ENCODE measurements at places on chromosomes 3 and 15.

DNA sequence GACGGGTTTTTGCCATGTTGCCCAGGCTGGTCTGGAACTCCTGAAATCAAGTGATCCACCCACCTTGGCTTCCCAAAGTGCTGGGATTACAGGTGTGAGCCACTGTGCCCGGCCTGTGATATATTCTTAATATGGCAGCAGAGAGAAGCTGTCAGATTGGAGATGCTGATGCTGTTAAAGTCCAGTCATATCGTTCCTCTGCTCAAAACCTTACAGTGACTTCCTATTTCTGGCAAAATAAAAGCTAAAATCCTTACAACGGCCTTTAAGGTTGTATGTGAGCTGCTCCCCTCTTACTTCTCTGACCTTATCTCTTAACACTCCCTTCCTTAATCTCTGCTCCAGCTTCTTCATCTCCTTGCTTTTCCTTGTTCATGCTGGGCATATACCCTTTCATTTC lies 26.6 kb upstream of the MGA start:
- H3K27me3 ChIP-seq, result peaks cover 3% of the 10 kb centered on the region
- H3K4me1 ChIP-seq, result peaks cover 36% of the 10 kb centered on the region
- H3K36me3 ChIP-seq, result no peaks in the 10 kb centered on the region
- DNase-seq, result no peak

- H3K36me3 ChIP-seq, result peaks cover 10% of the 10 kb centered on the region
- peaks cover 22% of the 10 kb centered on the region for H3K27me3 ChIP-seq
- H3K4me3 ChIP-seq, result no peak overlapping the region
Observed at GRCh38 chr3:48436477-48436787, 3.5 kb downstream of the CCDC51 start.

- no peak overlapping the region for H3K4me3 ChIP-seq
- H3K36me3 ChIP-seq, result no peaks in the 10 kb centered on the region
- H3K27me3 ChIP-seq, result peaks cover 1% of the 10 kb centered on the region
- no peak overlapping the region for H3K27ac ChIP-seq
- no peaks in the 10 kb centered on the region for H3K4me1 ChIP-seq
- DNase-seq, result no peak
Observed at GRCh38 chr3:60250206-60250605, 1001.0 kb downstream of the FHIT start.

DNA sequence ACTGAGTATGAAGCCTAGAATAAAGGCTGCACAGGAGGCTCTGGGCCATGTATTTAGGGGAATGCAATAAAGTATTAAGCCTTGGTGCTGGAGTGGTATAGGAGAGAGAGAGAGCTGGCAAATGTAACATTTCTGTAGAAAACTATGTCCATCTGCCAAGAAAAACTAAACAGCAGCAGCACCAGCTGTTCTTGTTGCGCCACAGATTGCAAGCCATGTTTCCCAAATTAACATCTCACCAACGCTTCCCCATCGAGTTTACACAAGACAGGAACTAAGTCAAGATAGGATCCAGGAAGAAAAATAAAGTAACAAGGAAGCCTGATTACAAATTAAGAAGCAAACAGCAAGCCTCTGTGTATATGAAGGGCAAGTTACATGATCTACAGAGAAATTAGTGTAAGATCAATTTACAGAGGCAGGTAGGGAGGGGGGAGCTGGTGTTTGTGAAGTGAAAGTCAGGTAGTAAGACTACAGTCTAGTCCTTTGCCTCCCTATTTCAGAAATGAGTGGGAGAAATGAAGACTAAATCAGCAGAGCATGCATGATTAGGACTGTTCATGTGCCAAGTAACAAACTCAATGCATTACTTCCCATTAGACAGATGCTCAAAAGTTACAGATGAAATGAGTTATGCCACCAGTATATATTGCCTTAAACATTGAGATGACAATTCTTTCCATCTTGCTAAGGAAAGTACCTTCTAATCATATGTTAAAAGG lies 900.5 kb downstream of the EPHA3 start:
- H3K27me3 ChIP-seq, result peaks cover 3% of the 10 kb centered on the region
- H3K27ac ChIP-seq, result no peak overlapping the region
- H3K4me3 ChIP-seq, result no peak overlapping the region
- peaks cover 3% of the 10 kb centered on the region for H3K36me3 ChIP-seq
- peaks cover 7% of the 10 kb centered on the region for H3K4me1 ChIP-seq
- DNase-seq, result no peak

DNA sequence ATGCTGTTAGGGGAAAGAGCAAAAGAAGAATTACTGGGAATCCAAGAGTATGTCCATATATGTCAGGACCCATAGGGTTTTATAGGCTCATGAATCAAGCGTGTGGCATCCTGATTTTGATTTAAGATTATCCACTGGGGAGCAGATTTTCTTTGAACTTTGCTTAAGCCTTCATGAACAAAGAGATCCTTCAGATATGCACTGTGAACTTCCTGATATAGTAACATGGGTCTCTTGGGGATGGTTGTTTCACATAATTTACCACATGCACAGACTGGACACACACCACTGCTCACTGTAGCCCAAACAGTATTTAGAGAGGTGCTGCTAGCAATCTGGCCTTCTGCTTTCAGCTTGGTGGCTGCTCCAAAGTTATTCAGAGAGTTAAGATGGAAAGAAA lies 200.9 kb upstream of the ZPLD1 start:
- H3K36me3 ChIP-seq, result no peaks in the 10 kb centered on the region
- no peak overlapping the region for H3K4me3 ChIP-seq

GRCh38 chr15:59993950-59994401 lies 10.1 kb upstream of the FOXB1 start:
- no peaks in the 10 kb centered on the region for H3K36me3 ChIP-seq
- H3K4me3 ChIP-seq, result peak overlapping the region; percentile 85
- H3K27ac ChIP-seq, result no peak overlapping the region
- peaks cover 60% of the 10 kb centered on the region for H3K4me1 ChIP-seq

DNA sequence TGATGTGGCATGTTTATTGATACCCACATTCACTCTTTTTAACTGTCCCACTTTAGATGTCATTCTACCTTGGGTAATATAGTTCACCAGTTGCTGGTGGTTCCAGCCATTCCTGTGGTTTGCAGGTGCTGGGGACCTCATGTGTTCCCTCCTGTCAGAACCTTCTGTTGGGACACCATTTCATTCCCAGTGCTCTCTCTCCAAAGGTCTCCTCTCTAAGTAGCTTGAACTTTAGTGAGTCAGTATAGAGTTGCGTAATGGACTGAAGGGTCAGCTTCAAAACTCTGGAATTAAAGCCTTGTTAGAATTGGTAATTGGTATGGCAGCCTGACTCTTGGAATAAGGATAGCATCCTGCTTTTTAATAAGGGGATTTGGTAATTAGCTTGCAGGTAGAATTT lies 108.5 kb downstream of the PLCL2 start:
- H3K27me3 ChIP-seq, result peaks cover 2% of the 10 kb centered on the region
- H3K4me3 ChIP-seq, result no peak overlapping the region
- DNase-seq, result no peak
- H3K36me3 ChIP-seq, result no peaks in the 10 kb centered on the region

DNA sequence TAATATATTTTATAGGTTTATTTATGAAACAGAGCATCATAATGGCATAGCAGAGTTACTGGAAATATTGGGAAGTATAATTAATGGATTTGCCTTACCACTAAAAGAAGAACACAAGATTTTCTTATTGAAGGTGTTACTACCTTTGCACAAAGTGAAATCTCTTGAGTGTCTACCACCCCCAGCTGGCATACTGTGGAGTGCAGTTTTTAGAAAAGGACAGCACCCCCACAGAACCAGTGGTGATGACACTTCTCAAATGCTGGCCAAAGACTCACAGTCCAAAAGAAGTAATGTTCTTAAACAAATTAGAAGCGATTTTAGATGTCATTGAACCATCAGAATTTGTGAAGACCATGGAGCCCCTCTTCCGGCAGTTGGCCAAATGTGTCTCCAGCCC lies 58.1 kb downstream of the DNAH1 start:
- peaks cover 11% of the 10 kb centered on the region for H3K27me3 ChIP-seq
- no peak for DNase-seq
- no peak overlapping the region for H3K27ac ChIP-seq
- no peak overlapping the region for H3K4me3 ChIP-seq

DNA sequence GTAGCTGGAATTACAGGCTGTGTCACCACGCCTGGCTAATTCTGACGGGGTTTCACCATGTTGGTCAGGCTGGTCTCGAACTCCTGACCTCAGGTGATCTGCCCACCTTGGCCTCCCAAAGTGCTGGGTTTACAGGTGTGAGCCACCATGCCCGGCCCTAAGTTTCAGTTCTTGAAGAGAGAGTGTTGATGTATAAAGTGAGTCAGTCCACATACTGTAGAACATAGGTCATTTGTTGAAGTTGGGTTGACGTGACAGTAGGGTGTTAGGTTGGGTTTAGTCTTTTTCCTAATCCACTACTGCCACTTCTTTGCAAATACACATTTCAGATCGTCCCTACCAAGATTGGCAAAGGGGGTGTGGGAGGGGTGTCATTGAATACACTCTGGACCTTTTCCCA lies 15.2 kb downstream of the DNAJC19 start:
- peaks cover 4% of the 10 kb centered on the region for H3K36me3 ChIP-seq
- H3K4me3 ChIP-seq, result no peak overlapping the region
- H3K27me3 ChIP-seq, result no peaks in the 10 kb centered on the region
- no peak for DNase-seq

- peaks cover 7% of the 10 kb centered on the region for H3K27me3 ChIP-seq
- DNase-seq, result no peak
- peaks cover 12% of the 10 kb centered on the region for H3K36me3 ChIP-seq
Observed at GRCh38 chr15:90043530-90044010, 42.4 kb downstream of the ZNF710 start.

GRCh38 chr3:196989721-196990262 lies 21.2 kb upstream of the PIGZ start:
- DNase-seq, result no peak
- H3K4me1 ChIP-seq, result peaks cover 13% of the 10 kb centered on the region
- H3K4me3 ChIP-seq, result no peak overlapping the region
- no peaks in the 10 kb centered on the region for H3K36me3 ChIP-seq
- H3K27me3 ChIP-seq, result peaks cover 9% of the 10 kb centered on the region

DNA sequence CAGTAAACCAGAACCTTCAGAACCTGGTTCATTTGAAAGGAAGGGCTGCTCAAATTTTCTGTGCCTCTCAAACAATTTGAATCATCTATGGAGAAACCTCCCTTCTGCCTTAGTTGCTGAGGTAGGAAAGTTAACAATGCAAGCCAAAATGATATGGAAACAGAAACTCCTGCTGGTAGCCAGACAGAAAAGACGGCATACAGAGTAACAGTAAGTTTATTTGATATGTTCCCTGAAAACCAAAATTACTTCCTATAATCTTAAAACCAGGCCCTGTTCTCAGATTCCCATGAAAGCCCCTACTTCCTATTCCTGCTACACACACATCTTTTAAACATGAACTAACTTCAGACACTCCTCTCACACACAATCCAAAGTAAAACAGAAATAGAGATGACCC lies 86.2 kb downstream of the TBC1D5 start:
- H3K4me3 ChIP-seq, result no peak overlapping the region
- H3K36me3 ChIP-seq, result no peaks in the 10 kb centered on the region
- H3K4me1 ChIP-seq, result peaks cover 4% of the 10 kb centered on the region
- no peak overlapping the region for H3K27ac ChIP-seq

DNA sequence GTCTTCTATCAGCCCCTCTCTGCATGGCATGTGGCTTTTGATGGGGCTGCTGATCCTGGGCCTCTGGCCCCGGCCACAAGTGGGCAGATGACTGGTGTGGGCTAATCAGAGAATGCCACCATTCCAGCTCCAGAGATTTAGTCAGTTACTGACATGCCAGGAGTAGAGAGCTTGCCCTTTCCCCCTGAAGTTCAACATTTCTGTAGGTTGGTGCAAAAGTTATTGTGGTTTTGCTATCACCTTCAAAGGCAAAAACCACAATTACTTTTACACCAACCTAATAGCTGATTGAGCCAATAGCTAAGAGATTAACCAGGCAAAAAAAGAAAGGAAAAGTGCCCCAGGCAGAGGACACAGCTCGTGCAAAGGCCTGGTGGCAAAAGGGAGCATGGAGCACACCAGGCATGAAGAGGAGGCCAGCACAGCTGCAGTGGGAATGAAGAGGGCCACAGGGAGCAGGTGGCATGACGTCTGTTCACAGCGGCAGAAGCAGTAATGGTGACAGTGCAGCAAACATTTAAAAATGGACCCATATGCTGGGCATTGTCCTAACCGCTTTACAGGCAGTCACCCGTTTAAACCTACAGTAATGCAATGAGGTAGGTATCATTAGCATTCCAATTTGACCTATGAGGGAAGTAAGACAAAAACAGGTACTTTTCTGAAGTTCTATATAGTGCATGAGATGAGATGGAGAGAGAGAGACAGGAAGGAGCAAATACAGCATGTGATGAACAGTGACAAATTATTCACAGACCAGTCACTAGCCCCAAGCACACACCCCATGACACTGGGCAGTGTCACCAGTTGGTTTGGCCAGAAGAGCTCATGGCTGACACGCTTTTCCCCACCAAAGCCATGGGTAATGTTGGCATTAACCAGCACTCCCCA lies 373.0 kb upstream of the PROK2 start:
- H3K4me3 ChIP-seq, result no peak overlapping the region
- H3K4me1 ChIP-seq, result peaks cover 10% of the 10 kb centered on the region
- peaks cover 4% of the 10 kb centered on the region for H3K27me3 ChIP-seq

DNA sequence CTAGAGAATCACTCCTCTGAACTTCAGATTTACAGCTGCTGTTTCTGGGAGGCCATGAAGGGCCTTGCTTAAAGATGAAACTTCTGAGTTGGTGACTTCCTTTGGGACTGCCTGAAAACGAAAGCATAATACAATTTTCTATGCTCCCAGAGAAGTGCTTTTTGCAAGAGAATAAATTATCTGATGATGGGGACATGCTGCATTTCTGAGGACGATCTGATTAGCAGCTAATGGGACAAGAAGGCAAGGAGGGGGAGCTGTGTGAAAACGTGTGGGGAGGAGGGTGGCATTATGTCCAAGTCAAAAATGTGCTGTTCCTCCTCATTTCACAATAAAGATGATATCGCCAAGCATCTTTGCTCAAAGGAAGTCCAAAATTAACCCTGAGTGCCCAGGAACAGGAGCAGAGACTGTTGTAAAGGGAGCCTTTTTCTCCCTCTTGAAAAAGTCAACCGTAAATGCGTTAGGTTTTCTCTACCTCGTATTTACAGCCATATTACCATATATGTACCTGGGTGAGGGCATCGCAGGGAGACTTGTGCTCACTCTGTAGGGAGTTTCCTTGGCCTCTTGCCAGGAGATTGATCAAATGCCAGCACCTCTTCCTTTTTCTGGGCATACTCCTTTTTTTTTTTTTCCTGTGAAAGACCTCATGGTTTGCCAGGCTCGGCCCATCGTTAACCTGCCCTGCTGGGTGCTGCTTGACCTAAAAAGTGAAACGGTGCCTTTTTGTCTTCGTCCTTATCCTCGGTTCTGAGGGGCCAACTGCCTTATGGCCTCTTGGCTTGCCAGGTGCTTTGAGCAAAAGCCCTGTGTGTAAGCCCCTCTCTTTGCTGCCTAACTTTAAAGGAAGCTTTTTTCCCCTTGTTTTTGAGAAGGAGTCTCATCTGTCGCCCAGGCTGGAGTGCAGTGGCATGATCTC lies 11.5 kb downstream of the ITPR1 start:
- no peak overlapping the region for H3K4me3 ChIP-seq
- H3K27me3 ChIP-seq, result no peaks in the 10 kb centered on the region
- H3K36me3 ChIP-seq, result peaks cover 6% of the 10 kb centered on the region
- no peak for DNase-seq
- no peak overlapping the region for H3K27ac ChIP-seq
- H3K4me1 ChIP-seq, result peaks cover 16% of the 10 kb centered on the region

GRCh38 chr15:58929891-58930416 lies 3.5 kb downstream of the SLTM start:
- H3K4me3 ChIP-seq, result no peak overlapping the region
- no peak for DNase-seq
- no peak overlapping the region for H3K27ac ChIP-seq
- peaks cover 1% of the 10 kb centered on the region for H3K27me3 ChIP-seq
